ENCODE measurements at places on chromosomes 2 and 18.
A peak's percentile ranks its signal among the peaks of the same experiment; 100 is the strongest.

GRCh38 chr2:64203858-64204632 lies 59.8 kb upstream of the PELI1 start:
- peak; percentile 64 for DNase-seq

- DNase-seq: no peak
These were observed 247.6 kb upstream of the TNP1 start for GRCh38 chr2:217107480-217107879.

DNA sequence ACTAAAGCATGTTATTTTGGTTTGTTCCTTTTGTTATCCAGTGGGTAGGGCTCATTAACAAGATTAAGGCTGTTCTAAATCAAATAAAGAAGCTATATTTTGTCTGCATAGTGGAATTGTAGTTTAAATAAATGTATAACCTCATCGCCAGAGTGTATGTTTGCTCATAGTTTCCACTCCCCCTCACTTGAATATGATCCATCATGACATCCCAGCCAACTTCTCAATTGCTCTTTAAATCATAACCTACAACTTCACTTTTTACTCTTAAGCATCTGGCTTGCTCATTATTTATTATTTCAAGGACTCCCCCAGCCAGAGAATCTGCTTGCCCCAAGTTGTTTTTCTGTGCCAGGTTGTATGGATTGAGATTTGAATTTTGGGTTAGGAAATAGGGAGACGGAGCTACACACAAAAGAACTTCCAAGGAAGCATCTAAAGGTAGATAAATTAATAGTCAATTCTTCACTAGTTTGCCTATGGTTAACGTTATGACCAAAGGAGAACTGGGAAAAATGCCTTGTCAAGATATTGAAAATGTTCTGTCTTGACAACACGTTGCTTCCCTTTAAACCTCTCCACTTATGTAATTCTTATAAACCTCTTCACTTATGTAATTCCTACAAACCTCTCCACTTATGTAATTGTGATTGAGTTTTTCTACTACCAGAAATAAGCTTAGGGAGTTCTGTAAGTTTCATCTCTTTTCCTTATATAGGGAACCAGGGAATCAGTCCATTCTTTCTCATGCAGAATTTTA lies 55.4 kb upstream of the UPP2 start:
- no peak for DNase-seq

DNA sequence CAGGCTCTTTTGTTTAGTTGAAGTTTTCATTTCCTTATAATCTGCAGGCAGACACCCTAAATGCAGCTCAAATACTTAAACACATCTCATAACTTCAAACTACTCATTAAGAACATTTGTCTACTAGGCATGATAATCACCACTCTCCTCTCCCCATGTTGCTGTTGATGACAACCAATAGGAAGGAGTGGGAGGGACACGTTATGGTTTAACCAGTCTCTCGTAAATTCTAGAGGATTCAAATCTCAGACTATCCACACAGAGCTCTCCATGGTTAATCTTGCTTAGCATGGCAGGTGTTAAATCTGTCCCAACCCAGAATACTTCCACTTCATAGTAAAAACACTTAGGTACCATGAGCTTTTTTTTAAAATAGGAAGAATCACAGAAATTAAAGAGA lies 127.4 kb upstream of the AQP4 start:
- no peak for DNase-seq

DNA sequence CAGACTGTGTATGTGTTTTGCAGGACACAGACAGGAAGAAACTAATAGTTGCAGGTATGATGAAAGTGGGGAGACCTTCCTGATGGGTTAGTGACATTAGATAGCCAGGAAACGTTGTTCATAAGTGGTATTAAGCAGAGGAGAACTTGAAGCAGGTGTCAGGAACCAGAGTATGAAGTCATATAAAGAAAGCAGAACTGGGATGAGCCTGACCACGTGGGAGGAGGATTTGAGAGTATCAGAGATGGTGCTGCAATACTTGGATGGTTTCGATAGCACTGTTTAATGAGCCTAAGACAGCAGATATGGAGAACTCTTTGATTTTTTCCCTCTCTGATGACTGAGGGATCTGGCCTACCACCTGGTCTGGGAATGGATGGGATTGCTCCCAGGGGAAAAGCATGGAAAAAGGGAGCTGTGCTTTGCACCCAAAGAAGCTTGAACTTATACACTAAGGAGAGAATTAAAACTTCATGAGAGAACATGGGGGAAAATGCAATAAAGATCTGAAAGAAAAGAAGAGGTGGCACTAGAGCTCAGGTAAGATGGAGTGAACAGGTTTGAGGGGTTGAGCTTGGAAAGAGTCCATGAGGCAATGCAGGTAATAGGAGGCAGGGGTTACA lies 226.0 kb upstream of the LRRTM1 start:
- no peak for DNase-seq

GRCh38 chr2:175227393-175227792 lies 45.9 kb upstream of the ATP5MC3 start:
- DNase-seq: no peak

DNA sequence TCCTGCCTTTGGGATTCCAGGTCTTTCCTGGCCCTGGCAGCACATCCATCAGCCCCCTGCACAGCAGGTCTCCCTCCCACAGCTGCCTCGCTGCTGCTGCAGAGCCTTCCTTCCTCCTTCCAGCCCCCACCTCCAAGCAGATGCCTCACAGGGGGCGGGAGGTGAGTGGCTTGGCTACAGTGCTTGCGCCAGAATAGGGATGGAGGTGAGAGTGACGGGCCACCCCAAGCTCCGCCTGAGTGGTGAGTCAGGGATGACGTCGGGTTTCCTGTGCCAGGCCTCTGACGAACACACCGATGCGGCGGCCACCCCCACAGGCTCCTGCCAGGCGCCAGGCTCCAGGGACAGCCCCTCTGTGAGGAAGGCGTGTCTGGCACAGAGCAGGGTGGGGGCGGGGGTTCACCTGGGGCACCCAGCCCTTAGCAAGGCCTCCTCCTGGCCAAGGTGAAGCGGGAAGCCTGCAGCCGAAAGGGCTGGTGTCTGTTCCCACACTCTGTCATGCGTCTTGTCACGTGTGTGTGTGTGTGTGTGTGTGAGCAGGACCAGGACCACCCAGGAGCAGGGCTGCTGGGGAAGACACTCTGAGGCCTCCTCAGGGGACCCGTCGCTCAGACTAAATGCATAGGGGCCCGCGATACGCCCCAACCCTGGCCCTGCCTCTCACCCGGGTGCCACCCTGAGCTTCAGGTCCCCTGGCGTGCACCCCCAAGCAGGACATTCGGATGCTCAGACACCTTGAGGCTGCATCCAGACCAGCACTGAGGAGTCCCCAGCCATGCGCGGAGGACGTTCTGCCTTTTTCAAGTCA lies 3.4 kb upstream of the DUSP2 start:
- DNase-seq: peak; percentile 94

GRCh38 chr18:48956356-48956755 lies 5.6 kb upstream of the SMAD7 start:
- DNase-seq: peak; percentile 92

DNA sequence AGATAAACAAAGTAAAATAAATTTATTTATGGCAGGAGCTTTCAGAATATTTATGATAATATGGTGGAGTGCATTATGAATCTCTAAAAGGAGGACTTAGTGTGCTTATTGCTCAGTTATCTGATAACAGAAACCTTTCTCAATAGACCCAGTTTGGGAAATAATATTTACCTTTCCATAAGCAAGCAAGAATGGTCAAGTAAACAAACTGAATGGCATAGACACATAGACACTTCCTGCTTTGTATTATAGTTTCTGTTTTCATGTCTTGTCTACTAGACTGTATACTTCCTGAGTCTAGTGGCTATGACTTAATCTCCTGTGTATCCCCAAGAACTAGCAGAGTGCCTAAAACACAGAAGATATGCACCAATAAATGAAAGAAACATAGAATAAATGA lies 87.8 kb downstream of the UPP2 start:
- no peak for DNase-seq

DNA sequence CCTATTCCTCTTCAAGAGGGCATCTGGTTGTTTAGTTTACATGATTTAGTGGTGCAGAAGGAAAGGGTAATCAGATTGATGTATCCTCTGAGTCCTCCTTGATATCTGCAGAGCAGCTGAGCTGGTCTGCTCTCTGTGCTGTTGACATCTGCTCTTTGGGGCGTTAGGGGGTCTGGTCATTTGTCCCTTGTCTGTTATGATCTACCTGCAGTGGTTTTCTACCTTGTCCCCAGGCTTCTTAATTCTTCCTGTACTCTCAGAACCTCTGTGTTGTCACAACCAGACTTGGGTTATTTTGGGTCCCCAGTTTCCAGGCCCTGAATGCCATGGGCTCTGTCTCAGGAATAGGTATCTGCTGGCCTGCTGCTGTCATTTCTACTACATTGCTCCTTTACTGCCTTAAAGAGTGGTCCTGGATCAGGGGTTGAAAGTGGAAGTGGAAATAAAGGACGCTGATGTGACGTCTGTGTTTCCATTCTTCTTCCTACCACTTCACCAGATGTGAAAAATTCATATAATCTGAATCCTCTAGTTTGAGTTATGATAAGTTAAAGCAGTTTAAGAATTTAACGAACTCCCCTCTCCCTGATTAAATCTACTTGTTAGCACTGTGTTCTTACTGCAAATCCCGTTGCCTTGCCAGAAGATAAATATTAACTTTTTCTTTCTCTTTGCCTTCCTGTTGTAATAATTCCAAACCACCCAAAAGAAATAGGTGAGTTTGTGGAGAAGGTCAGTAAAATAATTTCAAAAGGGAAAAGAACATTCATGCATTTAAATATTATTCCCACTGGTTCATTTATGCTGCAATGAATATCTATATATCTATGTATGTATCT lies 16.6 kb upstream of the CPS1 start:
- no peak for DNase-seq

DNA sequence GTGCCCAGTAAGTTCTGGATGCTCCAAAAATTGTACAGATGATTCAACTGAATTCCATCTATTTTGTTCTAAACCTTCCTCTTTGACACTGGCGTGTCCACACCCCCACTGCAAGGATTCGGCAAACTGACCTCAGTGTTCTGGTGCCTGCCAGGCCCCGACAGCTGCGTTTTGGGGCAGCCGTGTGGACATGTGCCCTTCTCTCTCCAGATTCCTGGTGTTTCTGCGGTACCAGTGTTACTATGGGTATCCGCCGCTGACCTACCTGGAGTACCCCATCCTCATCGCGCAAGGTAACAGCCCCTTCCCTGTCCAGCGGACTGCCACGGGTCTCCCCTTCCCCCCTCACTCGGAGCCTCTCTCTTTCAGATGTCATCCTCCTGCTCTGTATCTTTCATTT lies 5.0 kb downstream of the SLC66A3 start:
- DNase-seq: no peak

DNA sequence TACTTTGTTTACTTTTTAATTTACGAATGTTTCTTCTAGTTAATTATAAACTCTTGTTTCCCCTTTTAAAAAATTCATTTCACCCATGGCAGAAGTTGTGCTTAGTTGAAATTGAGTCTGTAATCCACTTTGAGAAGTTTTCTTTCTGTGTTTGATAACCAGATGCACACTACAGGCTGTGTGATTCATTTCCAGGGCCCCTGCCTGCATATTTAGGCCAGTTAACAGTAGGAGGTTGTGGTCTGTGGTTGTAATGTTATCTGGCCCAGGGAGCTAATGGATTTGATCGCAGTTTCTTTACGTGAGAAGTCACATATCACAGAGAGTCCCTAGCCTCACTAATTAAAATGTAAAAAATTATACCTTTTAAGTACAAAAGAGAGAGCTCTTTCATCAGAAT lies 3.3 kb downstream of the CDH7 start:
- no peak for DNase-seq

DNA sequence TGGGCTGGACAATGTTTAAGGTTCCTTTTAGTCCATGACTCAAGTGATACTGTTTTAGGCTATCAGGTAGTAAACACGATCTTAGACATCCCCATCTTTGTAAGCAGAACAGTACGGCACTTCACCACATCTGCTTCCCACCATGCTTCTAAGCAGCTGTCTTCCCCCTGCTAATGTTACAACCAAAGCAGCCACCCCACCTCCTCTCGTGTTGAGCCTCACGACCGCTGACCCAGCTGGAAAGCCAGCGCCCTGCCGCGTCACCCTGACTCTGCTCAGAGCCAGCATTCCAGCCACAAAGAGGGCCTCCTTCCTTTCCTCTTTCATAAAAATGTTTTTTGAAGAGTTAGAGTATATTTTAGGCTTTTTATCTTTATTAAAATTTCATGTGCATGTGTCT lies 9.4 kb downstream of the MTERF4 start:
- no peak for DNase-seq

DNA sequence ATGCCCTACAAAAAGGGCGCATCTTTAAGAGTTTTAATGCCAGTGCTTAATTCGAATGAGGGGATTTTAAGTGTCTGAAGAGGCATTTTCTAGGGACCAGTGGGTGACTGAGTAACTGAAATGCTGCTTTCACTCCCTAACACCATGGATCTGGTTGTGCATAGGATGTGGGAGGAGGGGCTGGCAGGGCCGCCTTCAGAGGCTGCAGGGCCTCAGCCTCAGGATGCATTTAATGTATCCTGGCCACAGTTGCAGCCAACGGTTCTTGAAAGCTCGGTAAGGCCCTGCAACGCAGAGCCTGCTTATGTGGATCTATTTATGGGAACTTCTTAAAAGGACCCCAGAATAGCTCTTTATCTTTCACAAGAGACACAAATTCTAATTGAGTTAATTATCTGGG lies 25.8 kb upstream of the IL18RAP start:
- DNase-seq: no peak

GRCh38 chr18:48889115-48889941 lies 61.4 kb downstream of the SMAD7 start:
- DNase-seq: peak; percentile 38

- peak; percentile 20 for DNase-seq
These were observed 12.1 kb upstream of the KDSR start for GRCh38 chr18:63378919-63379638.

DNA sequence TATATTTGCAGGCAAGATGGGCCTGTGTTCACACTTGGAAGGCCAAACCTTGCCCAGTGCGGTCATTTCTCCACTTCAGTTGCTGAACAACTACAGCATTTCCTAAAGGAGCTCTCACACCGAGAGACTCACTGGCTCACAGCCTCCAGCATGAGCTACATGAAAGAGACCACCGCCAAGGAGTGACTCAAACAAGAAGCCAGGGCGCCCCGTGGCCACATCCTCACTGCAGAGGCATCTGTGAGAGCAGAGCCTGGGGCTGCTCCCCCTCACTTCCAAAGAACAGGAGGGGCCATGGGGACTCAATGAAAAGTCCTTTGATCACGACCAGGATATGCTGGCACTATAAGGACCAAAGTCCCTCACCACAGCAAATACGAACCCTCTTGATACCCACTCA lies 50.0 kb downstream of the TMEM163 start:
- no peak for DNase-seq

- DNase-seq: no peak
These were observed 23.3 kb downstream of the CACNB4 start for GRCh38 chr2:152075461-152076050.

DNA sequence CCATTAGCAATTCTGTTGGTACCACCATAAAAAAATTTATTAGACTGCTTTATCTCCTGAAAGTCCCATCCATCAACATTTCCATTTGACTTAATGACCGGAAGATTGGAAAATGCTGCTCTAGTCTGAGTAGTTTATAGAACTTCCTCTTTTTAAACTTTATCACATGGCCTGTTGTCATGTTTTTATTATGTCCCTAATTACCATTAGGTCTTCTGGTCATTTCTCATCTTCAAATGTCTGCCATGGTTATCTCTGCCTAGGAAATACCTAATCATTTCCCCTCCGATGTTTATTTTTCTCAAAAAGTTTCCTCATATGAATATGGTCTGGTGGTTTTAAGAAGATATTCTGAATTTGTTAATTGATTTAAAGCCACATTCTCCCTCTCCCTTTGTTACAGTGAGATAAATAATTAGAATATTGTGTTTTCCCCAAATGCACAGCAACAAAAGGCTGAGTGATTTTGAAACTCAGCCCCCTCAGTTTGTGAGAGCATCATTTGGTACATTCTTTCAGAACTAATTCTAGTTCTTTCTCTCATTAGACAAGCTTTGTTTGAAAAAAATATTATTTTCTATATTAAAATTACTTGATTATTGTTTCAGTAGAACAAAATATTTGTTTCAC lies 317.1 kb upstream of the ST6GAL2 start:
- DNase-seq: no peak
